Stimulated activated CD8-positive, alpha-beta memory T cell treated with anti-CD3 and anti-CD28 coated beads, Interleukin-15, amount 100 ng/mL, for 48 hours (primary cell): ENCODE measurements at places on chromosomes 7 and 10.

GRCh38 chr10:95260909-95261552, 29.8 kb downstream of the PDLIM1 start:
- DNase-seq, result no peak

DNA sequence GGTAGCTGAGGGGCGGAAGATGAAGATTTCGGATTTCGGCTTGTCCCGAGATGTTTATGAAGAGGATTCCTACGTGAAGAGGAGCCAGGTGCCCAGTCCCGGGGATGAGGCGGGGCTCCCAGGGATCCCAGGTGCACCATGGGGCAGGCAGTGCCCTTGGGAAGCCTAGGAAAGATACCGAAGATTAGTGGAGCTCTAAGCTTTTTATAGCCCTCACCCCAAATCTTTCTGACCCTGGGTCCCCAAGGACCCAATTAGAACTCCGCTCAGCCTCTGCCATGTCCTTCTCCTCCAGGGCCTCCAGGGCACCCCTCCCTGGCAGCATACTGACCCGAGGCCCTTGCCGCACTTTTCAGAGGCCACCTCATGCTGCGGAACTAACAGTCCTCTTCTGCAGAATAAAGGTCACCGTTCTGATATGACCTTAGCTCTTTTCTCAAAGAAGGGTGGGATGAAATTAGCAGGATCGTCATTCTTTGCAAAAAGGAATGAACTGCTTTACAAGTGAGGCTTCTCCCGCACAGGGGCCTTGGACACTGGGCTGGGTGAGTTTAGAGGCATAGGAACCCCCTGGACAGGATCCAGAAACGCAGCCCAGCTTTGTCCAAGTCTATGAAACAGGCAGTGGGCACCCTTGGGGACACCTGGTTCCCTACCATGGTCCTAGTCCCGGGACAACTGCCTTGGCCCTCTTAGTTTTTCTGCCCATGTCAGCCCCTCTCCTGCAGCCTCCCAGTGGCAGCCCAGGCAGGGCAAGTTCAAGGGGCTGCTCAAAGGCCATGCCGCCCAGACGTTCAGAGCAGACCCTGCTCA, 17.9 kb upstream of the CSGALNACT2 start:
- no peak for DNase-seq

- DNase-seq, result no peak
Measured at GRCh38 chr7:240887-241421, 48.6 kb downstream of the FAM20C start.

- no peak for DNase-seq
Measured at GRCh38 chr7:41984888-41985287, 252.1 kb downstream of the GLI3 start.

DNA sequence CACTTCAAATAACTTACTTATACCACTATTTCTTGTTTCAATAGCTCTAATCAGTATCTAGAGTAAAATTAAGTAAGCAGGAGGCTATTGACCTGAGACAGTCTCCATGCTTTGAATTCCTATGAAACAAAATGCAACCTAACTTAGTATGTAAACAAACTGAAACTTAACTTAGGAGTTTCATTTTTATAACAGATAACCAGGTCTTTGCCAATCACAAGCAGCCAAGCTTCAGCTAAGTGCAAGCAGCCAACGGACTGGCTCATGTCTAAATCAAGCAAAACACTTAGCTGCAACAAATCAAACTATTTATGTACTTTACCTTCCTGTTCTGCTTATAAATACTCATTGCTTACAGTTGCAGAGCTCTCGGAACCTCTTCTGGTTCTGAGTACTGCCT, 4.4 kb upstream of the GSTK1 start:
- no peak for DNase-seq

DNA sequence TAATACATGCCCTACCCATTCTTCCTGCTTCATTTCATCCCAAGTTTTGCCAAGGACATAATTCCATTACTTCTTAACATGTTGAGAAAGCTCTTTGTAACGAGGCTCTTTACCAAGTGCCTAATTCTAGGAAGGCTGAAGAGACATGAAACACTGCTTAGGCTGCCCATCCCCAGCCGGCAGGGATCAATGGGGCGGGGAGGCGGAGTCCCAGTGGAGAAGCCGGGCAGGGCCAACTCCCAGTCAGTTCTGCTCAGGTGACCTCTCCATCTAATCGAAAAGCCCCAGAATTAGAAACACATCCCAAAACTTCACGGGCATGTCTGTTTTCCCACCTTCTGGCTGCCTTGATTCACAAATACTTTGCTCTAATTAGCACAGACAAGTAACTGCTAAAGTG, 89.5 kb upstream of the LYZL1 start:
- no peak for DNase-seq

DNA sequence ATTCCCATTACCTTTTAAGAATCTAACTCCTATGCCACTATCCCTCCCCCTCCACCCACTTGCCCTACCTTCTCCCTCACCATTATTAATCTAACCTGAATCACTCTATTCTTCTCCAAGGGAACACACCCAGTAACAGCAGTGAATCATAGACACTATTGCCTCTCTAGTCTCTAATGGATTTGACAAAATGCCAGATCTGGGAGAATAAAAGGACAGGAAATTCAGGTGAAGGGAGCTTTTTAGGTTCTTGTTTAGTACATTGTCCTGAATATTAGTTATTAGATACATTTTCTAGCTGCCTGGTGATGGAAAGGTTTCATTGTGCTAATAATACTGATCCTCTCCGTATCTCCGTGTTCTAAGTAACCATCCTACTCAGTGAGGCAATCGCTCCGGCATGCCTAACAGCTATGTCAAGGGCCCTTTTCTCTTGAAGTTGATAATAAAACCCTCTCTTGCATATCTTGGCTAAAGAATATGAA, 4.1 kb upstream of the SFR1 start:
- DNase-seq, result no peak

- DNase-seq, result no peak
Measured at GRCh38 chr7:24609570-24609969, 36.3 kb downstream of the PALS2 start.

GRCh38 chr10:105195831-105196230, 554.7 kb downstream of the SORCS3 start:
- DNase-seq, result no peak
